ENCODE measurements at places on chromosomes 3 and 15.

DNA sequence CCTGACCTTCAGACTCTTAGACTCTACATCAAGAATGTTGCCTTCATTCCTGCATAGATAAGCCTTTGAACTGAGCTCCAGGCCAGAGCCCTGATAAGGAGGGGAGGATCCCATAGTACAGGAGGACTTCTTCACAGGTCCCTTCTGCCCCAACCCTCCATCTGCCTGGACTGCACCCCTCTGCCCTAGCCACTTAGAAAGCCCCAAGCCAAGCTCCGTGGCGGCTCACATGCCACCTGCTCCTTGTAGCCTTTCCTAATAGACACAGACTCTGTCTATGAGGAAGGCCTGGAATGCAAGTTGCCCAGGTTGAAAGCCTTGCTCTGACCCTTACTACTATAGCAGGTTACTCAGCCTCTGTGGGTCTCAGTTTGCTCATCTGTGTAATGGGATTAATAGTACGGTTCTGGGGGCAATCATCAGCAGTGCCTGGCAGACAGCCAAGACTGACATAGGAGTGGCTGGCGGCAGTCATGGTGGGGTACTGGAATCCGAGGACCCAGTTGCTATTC, 11.6 kb downstream of the PCSK6 start:
- no peak for DNase-seq

GRCh38 chr3:88150371-88150770, 612 bp downstream of the C3orf38 start:
- no peak for DNase-seq

DNA sequence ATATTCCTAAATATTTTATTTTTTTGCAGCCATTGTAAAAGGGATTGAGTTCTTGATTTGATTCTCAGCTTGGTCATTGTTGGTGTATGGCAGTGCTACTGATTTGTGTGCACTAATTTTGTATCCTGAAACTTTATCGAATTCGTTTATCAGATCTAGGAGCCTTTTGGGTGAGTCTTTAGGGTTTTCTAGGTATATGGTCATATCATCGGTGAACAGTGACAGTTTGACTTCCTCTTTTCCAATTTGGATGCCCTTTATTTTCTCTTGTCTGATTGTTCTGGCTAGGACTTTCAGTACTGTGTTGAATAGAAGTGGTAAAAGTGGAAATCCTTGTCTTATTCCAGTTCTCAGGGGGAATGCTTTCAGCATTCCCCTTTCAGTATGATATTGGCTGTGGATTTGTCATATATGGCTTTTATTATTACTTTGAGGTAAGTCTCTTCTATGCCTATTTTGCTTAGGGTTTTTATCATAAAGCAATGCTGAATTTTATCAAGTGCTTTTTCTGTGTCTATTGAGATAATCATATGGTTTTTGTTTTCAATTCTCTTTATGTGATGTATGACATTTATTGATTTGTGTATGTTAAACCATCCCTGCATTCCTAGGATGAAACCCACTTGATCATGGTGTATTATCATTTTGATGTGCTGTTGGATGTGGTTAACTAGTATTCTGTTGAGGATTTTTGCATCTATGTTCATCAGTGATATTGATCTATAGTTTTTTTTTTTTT, 11.4 kb upstream of the SLC9A9 start:
- no peak for DNase-seq

- DNase-seq, result peak; percentile 81
Measured at GRCh38 chr15:100873029-100873677, 6.5 kb upstream of the ALDH1A3 start.
